ENCODE measurements at places on chromosomes 7 and 10.

GRCh38 chr7:34191771-34192479 lies 286.6 kb downstream of the BMPER start:
- H3K27me3 ChIP-seq: no peaks in the 10 kb centered on the region
- H3K4me3 ChIP-seq: no peak overlapping the region
- no peak overlapping the region for H3K27ac ChIP-seq
- DNase-seq: no peak
- H3K36me3 ChIP-seq: no peaks in the 10 kb centered on the region

- H3K27me3 ChIP-seq: peaks cover 31% of the 10 kb centered on the region
- no peaks in the 10 kb centered on the region for H3K4me1 ChIP-seq
- no peaks in the 10 kb centered on the region for H3K36me3 ChIP-seq
Measured at GRCh38 chr7:113698556-113699220, 220.1 kb downstream of the PPP1R3A start.

GRCh38 chr7:138481447-138482380 lies 21.7 kb downstream of the TRIM24 start:
- H3K36me3 ChIP-seq: peaks cover 15% of the 10 kb centered on the region
- DNase-seq: no peak
- H3K27me3 ChIP-seq: no peaks in the 10 kb centered on the region
- H3K27ac ChIP-seq: no peak overlapping the region
- H3K4me3 ChIP-seq: no peak overlapping the region
- peaks cover 37% of the 10 kb centered on the region for H3K4me1 ChIP-seq

DNA sequence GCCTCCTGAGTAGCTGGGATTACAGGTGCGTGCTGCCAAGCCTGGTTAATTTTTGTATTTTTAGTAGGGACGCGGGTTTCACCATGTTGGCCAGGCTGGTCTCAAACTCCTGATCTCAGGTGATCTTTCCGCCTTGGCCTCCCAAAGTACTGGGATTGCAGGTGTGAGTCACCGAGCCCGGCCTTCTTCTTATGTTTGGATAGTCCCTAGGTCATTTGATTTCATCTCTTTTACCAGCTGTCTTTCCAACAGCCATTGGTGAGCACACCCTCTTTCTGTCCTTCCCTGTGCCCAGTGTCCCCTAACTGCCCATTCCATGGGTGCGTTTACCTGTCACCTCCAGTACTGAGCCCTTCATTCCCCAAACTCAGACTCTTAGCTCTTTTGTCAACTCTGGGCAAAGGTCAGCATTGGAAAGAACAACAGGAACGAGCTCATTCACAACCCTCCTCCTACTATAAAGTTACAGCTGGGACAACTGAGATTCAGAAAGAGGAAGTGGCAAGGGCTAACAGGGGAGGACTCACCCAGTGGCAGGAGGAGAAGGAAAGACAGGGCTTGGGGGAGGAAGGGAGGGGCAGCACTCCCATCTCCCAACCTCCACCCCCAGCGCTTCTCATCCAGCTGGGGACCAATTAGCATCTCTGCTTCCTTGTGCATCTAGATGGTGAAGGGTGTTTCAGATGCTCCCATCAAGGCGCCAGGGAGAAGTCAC lies 5.6 kb downstream of the SSC4D start:
- H3K27me3 ChIP-seq: peaks cover 4% of the 10 kb centered on the region
- no peak for DNase-seq
- no peak overlapping the region for H3K27ac ChIP-seq
- peaks cover 5% of the 10 kb centered on the region for H3K4me1 ChIP-seq
- no peak overlapping the region for H3K4me3 ChIP-seq

DNA sequence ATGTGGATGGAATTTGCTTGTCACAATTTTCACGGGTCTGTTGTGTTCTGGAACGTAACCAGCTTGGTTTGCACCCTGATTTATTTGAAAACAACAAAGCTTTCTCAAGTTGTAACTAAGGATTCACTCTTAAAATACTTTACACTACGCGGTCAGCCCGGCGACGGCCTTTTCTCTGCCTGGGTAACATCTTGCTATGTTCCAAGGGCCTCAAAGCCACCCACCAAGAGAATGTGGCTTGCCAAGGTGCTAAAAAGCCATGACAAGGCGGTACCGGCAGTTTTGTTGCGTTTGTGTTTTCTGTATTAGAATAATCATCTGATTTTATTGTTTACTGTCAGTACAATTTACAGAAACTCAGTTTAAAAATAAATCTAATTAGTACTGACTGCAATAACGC lies 220.9 kb downstream of the SFMBT2 start:
- peaks cover 6% of the 10 kb centered on the region for H3K36me3 ChIP-seq
- H3K27me3 ChIP-seq: no peaks in the 10 kb centered on the region
- H3K4me1 ChIP-seq: peaks cover 2% of the 10 kb centered on the region
- no peak overlapping the region for H3K27ac ChIP-seq

DNA sequence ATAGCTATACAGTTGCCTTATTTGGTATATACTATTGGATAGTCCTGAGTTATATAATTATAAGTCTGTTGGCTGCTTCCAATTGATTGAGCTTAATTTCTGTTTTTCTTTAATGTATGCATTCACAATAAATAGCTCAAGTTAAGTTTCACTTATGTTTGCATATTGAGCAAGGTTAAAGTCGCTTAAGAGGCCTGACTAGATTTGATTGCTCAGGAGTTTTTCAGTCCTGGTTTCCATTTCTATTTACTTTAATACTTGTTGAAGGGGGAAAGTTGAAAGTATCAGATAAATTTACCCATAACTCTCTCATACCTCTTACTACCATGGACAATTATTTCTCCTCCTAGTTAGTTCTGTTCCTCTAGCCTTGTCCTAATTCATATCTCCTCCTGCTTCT lies 294.7 kb downstream of the ARL4A start:
- no peaks in the 10 kb centered on the region for H3K4me1 ChIP-seq
- no peak overlapping the region for H3K4me3 ChIP-seq
- H3K36me3 ChIP-seq: peaks cover 3% of the 10 kb centered on the region
- no peaks in the 10 kb centered on the region for H3K27me3 ChIP-seq
- H3K27ac ChIP-seq: no peak overlapping the region

GRCh38 chr10:73910764-73911552 lies at the start of gene PLAU:
Gene PLAU, plus strand, starts transcription at chr10:73911132. Its CDS starts 424 bp downstream, at chr10:73911556.
- H3K36me3 ChIP-seq: no peaks in the 10 kb centered on the region
- DNase-seq: peak; percentile 44
- H3K4me1 ChIP-seq: peaks cover 43% of the 10 kb centered on the region
- no peak within 1 kb of the TSS for H3K27ac ChIP-seq
- peak within 1 kb of the TSS; percentile 89 for H3K4me3 ChIP-seq
- peaks cover 50% of the 10 kb centered on the region for H3K27me3 ChIP-seq

- no peak overlapping the region for H3K27ac ChIP-seq
- H3K4me3 ChIP-seq: no peak overlapping the region
- H3K36me3 ChIP-seq: peaks cover 43% of the 10 kb centered on the region
- no peak for DNase-seq
Measured at GRCh38 chr10:127000598-127000997, 95.4 kb downstream of the DOCK1 start.

- H3K27me3 ChIP-seq: no peaks in the 10 kb centered on the region
- H3K36me3 ChIP-seq: no peaks in the 10 kb centered on the region
- no peak overlapping the region for H3K4me3 ChIP-seq
- H3K27ac ChIP-seq: no peak overlapping the region
Measured at GRCh38 chr10:91596825-91597196, 36.1 kb downstream of the PPP1R3C start.

- H3K36me3 ChIP-seq: peaks cover 6% of the 10 kb centered on the region
- H3K4me3 ChIP-seq: no peak overlapping the region
- no peak for DNase-seq
- no peaks in the 10 kb centered on the region for H3K27me3 ChIP-seq
- no peak overlapping the region for H3K27ac ChIP-seq
Measured at GRCh38 chr7:158245724-158246041, 341.9 kb downstream of the PTPRN2 start.

All from neural crest cell (in vitro differentiated cells).